ENCODE measurements at places on chromosomes 12 and 14.

DNA sequence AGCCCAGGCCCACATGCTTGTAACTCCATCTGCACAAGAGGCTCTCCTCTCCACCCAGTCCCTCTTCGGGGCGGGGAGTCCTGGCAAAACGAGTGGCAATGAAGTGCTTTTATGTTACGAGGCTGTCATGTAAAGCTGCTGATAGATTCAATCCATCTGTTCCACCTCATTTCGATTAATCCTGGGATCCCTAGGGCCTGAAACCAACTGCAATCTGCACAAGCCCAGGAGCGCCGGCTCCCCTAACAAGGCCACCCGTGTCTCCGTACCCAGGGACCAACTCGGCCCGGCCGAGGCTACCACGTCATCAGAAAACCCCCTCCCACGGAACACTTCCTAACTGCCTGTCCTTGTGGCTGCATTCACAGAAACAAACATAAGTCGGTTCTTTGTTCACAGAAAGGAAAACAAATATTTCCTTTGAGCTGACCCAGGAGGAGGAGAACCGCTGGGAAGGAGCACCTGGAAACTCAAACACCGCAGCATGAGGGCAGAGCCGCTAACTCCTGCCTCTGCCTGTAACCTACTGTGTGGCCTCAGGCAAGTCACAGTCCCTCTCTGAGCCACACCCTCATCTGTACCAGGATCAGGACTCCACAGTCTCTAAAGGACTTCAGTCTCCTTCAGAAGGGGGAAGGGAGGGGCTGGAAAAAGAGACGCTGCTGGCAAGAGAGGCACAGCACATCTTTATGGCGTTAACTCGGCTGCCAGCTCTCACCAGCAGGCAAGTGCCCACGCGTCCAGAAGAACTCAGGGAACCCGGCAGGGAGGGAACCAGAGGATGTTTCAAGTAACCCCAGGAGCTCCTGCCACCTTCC is 47.8 kb downstream of the CCDC88C start:
- no peak for DNase-seq

DNA sequence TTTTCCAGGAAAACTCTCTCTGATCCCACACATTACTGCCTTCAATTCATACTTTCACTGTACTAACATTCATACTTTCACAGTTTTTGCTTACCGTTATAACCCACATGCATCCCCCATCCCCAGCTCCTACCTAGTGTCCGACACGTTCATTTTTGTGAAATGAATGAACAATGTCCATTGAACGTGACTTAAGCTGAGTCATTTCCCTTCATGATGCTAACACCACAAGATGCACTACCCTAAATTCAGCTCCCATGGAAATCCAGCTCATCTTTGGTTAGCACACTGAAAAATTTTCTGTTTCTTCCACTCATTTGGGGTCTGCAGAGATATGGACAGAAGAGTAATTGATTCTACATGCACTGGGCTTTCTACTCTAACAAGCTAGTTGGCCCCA is 84.7 kb downstream of the GALNT4 start:
- DNase-seq = no peak

- no peak for DNase-seq
Observed at GRCh38 chr12:116635487-116635886, 76.3 kb downstream of the MAP1LC3B2 start.

DNA sequence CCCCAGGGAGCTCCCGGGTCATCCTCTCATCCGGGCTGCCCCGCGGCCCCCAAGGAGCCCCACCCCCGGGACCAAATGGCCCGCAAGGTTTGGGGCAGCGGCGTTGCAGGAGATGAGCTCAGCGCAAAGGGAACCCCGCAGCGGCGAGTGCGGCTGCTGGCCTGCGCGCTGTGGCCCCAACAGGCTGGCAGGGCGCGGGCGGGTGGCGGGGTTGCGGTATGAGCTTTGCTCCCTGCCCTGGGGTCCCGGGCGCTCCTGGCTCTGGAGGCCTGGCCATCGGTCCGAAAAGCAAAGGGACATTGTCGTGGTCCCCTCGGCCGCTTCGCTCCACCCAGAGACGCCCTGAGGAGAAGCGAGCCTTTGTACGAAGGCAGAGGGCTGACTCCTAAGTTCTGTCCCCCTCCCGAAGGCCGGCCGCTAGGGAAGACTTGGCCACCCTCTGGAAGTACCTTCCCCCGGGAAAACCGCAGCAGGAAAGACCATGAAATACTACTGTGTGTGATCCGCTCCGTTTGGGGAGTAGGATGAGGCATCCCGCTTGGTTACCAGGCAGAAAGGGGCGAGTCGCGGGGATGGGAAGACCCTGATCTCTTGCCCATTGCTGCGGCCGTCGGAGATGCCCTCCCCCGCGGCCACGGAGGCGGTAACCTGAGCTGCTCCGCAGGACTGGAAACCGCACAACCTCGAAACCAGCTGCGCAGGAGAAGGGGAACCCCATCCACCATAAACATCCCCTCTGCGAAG is 620 bp upstream of the NID2 start:
- DNase-seq = no peak

GRCh38 chr14:90809530-90810312 is 6.5 kb downstream of the TTC7B start:
- DNase-seq = no peak

DNA sequence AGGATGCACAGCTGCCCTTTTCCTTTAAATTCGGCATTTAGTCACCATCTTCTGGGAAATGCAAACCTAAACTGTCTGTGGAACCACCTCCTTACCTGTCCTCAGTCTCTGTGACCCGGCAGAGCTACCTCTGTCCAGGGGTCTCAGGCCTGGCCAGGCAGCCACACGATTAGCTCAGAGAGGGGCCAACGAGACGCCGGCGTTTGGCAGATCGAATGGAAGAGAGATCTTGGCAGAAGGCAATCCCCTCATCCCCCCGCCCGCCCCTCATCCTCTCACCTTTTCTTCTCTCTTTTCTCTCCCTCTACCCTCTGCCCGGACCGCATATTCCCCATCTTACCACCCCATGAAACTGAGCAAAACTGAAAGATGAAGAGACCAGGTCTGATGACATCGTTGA is 101.0 kb downstream of the PIWIL1 start:
- DNase-seq = no peak

- DNase-seq = no peak
Observed at GRCh38 chr12:68977335-68977734, 44.4 kb upstream of the CPM start.

- DNase-seq = no peak
Observed at GRCh38 chr14:105849933-105850626, 323.7 kb downstream of the TMEM121 start.

DNA sequence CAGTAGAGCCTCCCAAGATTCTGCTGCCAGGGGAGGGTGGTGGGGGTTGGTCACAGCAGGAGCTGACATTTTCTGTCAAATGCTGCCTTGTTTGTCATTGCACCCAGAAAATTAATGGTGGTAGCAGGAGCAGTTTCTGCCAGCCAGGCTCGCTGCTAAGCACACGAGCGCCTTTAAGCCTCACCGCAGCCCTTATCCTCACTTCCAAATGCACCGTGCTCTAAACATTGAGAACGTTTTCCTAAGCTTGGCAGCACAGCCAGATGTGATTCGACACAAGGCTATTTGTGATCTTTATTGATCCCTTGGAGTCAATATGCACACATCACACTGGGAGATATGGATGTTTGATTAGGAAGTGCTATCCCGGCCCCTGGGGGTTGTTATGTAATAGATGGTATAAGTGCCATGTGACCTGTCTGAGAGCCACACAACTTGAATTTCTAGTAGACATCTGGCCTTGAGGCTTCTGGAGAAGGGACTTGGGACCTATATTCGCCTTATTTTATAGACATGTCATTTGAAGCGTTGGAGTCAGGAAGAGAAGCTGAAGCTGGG is 31.6 kb upstream of the BEGAIN start:
- DNase-seq = no peak

DNA sequence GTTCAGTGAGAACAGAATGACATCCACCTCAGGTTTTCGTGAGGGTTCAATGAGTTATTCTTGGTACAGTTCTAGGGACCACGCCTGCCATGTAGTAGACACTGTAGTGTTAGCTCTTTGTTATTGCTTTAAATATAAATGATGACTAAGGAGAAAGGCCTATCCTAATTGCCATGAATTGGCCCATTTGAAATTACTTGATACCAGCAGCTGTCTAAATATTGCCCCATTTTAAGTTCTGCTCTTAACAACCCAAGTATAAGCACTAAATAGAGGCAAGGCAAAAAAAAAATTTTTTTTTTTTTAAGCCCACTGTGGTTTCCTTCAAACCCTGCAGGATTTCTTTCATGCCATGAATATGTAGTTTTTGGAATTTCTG is 84.5 kb downstream of the BORCS5 start:
- DNase-seq = no peak
